ENCODE measurements at places on chromosomes 1 and 21.
A peak's percentile ranks its signal among the peaks of the same experiment; 100 is the strongest.

DNA sequence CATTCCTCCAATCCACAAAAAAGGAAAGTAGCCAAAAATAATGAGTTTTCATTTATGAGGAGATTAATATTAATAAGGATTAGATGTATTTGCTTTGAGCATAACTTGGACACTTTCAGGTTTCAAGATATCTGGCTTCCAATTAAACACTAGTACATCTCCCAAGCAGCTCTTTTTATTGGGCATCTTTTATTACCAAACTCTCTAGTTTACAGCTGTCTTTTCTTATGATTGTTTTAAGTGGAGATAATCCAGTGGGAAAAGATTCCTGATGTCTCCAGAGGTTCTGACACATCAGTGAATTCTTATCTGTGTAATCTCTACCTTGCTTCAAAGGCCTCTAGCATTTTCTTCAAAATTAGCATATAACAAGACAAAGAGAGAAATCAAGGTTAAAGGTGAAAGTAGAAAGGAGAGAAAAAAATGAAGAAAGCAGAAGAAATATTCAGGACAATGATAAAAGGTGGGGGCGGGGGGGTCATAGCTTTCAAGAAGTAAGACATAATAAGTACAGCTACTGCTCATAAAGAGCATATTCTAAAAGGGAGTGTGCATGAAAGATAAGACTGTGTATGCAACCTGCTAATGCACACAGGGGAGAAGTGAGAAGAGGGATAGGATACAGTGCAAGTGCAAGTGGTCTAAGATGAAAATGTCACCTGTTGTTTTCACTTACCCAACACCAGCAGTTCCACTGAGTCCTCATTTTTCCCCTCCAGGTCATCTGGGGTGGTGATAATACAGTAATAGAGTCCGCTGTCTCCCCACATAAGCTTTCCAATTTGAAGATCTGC is 19.1 kb downstream of the ILDR2 start:
- H3K27me3 ChIP-seq: peaks cover 9% of the 10 kb centered on the region
- H3K4me1 ChIP-seq: peaks cover 11% of the 10 kb centered on the region
- no peak overlapping the region for H3K27ac ChIP-seq
- no peak overlapping the region for H3K4me3 ChIP-seq
- no peaks in the 10 kb centered on the region for H3K36me3 ChIP-seq

GRCh38 chr1:235408503-235408960 is 41.3 kb downstream of the TBCE start:
- DNase-seq: no peak
- no peaks in the 10 kb centered on the region for H3K4me1 ChIP-seq
- H3K36me3 ChIP-seq: peaks cover 6% of the 10 kb centered on the region
- no peak overlapping the region for H3K27ac ChIP-seq

DNA sequence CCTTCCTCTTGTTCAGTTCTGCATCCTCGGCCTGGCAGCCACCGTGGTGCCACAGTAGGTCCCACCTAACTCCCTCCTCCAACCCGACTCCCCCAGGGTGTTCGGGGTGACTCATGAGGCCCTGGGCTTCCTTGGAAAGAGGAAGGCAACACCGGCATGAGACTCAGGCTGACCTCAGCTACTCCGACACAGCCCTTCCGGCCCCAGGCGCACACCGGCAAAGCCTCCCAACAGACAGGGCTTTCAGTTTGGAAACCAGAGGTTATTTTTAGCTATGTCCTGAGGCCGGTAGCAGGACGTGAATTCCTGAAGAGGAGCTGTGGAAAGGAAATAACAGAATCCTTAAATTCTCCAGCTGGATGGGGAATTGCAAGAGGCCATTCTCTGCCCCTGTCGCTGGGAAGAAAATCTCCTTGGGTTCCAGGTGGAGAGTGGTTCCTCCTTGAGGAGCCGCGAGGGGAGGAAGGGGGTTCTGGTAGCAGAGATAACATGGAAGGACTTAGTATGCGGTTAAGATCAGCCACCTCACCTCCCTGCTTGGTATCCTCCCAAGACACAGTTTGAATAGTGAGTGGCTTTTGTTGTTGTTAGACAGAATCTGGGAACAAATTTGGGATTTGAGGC is 24.4 kb downstream of the PLXNA2 start:
- DNase-seq: no peak
- H3K4me1 ChIP-seq: peaks cover 7% of the 10 kb centered on the region
- H3K4me3 ChIP-seq: no peak overlapping the region
- H3K27me3 ChIP-seq: peaks cover 10% of the 10 kb centered on the region
- H3K27ac ChIP-seq: no peak overlapping the region
- no peaks in the 10 kb centered on the region for H3K36me3 ChIP-seq

DNA sequence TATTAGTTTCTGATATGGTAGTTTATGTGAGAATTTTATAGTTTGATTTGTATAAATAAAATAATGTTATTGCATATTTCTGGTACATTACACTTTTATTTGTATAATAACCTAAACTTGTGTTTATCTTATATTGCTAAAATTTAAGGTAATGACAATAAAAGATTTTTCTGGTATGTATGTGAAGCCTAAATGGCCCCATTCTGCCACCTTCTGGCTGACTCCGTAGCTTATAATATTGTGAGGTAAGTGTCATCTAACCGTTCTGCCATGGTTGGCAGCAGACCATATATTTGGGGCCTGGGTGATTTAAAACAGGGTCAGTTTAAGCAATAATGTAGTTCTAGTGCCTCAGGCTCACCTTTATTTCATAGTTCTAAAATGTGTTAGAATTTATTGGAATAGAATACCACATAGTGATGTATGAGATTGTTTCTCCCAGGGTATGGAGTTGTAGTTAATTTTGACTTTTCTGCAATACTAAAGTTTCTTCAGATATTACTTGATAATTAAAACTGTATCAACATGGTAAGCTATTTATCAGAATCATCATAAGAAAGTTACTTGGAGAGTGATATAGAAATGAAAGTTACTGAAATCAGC is 21.2 kb upstream of the PRKACB start:
- H3K4me1 ChIP-seq: no peaks in the 10 kb centered on the region
- H3K4me3 ChIP-seq: no peak overlapping the region
- H3K27ac ChIP-seq: no peak overlapping the region
- peak; percentile 42 for DNase-seq
- no peaks in the 10 kb centered on the region for H3K27me3 ChIP-seq

DNA sequence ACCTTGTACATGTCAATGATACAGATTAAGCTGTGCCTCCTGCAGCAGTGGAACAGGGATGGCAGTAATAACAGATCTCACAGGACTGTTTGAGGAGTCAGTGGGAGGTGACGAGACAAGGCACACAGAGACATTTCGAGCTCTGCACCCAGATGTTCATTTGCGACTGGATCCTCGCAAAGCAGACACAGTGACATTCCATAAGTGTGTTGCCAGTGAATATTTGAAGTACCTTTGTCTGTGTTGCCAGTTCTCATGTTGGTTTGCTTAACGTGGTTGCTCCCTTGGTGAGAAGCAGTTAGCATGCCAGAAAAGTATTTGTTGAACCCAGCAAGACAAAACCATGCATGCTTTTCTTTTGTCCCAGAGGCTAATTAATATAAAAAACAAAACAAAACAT is 67.0 kb downstream of the NID1 start:
- no peak for DNase-seq
- H3K36me3 ChIP-seq: no peaks in the 10 kb centered on the region
- H3K4me1 ChIP-seq: peaks cover 46% of the 10 kb centered on the region

GRCh38 chr1:27621051-27621920 is 13.7 kb downstream of the FGR start:
- H3K4me3 ChIP-seq: no peak overlapping the region
- H3K4me1 ChIP-seq: peaks cover 36% of the 10 kb centered on the region
- H3K27ac ChIP-seq: no peak overlapping the region
- no peak for DNase-seq
- H3K27me3 ChIP-seq: no peaks in the 10 kb centered on the region

DNA sequence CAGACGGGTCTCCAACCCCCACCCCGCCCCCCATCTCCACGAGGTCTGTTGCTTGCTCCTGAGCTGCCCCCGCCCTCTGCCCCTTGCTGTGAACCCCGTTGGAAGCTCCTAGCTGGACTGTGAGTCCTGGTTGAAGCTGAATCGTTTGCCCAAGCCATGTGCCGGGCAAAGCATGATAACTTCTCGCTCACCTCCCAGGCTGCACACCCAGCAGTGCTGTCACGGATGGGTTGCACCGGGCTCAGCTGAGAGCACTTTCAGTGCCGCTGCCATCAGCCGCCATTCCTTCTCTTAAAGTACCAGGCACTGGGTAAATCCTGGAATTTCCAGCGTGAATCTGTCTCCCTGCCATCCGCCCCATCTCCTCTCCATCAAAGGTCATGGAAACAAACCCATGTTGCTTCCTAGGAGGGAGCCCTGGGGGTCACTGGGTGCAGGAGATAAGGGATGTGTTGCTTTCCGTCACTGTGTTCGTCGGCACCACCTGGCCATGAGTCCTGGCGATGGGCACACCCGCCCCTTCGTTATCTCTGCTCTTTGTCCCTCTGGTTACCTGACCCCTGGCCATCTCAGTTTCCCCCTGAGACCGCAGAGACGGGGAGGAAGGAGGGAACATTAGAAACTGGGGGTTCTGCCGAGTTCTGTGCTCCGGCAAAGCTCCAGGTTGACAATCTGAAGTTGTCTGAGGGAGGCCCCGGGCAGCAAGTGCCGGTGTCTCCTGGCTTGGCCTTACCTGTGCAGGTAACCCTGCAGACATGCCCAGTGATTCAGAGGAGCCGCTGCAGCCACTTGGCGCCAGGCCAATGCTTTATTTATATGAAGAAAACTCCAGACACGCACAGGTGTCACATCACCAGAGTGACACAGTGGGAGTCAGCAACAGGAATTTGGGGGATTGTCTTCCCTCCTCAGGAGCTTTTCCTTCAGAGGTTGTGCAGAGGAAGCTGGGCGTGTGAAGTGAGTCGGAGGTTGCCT is 2.7 kb downstream of the PDE9A start:
- no peak overlapping the region for H3K27ac ChIP-seq
- H3K27me3 ChIP-seq: peaks cover 11% of the 10 kb centered on the region
- no peak for DNase-seq
